ENCODE measurements at places on chromosomes 6 and 20. TPM values are rescaled to one million over a fixed set of nuclear protein-coding genes. Genes with fewer than 3 reads are reported as not detected.

The LEMD2 gene
- total RNA-seq: 93.8 TPM

The ARHGAP18 gene
- 3.9 TPM for total RNA-seq

The TMEM74B gene
- total RNA-seq: 1.5 TPM

GRCh38 chr6:136763716-136764516, 28.4 kb downstream of the MAP3K5 start:
- DNase-seq: no peak

DNA sequence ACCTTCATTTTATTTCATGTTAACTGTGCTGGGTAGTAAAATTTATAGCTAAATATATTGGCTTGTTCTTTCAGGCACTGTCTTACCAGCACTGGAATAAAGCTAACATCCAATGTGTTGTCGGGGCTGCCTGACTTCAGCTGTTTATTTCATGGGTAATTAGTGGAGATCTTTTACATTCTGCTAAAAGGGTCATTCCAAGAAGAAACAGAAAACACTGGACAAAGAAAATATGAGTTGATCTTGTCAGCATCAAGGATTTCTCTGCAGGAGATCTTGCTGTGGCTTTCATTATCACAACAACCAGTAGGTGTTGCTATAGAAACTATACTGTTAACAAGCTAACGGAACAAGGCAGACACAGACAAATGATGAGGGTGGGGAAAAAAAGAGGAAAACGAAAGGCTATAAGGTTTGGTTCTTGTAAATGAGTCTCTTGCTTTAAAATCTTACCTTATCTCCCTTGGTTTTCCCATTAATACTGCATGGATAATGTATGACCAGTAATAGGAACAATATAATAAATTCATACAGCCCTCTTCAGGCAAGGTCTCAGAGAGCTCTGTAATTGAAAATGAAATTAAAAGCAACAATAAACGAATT, 206.8 kb downstream of the SIM1 start:
- no peak for DNase-seq

DNA sequence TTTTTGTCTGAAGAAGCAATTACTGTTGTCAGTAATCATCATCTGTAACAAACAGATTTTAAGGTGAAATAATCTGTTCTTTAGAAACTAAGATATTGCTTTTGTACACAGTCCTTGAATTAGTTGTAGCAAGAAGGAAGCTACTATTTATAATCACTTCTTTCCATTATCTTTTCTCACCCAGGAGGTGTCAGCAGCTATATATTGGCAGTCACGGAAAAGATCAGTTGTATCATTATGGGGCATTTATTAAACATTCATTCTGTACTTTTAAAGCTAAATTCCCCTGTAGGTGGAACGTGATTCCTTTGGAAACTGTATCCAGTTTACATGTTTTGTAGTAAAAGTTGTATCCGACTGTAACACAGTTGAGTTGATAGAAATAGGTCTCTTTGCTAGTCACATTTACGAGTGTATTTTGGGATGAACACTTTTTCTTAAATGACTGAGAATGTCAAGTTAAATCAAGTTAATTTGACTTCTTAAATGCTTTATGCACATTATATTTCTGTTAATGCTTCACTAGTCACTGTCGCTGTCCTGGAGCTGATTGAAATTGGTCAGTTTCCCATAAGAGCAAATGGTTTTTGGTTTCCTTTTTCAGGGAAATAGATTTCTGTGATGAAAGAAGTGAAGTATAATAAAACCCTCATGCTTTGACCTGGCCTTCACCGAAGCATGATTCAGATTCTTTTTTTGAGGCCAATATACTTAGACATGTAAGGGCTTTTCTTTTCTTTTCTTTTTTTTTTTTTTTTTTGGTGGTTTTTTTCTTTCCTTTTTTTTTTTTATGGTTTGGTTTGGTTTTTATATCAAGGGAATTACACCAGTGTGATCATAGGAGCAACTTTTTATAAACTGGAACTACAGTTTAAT, 5.1 kb downstream of the QKI start:
- no peak for DNase-seq

DNA sequence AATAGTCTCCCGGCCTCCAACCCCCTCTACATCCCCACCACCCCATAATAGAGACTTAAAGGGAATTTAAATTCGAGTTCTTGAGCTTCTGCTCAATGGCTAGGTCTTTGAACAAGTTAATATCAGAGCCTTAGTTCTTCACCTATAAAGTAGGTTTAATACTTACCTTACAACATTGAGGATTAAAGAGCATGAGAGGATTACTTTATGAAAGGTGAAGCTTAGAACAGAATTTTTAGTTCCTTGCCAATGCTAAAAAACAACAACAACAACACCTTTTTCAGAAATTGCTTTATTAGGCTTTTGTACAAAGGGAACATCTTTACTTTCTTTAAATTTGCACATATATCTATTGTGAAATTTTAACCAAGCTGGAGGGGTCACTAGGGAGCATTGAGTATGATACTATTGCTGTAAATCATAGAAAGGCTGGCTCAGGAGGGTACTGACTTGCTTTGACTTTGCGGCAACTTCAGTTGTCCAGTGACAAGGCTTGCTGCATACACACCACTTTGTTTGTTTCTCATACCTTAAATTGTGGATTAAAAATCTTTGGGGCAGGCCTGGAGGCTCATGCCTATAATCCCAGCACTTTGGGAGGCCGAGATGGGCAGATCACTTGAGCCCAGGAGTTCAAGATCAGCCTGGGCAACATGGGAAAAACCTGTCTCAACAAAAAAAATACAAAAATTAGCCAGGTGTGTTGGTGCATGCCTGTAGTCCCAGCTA, 9.7 kb downstream of the TOP1 start:
- DNase-seq: no peak

Measured in activated T-cell treated with anti-CD3 and anti-CD28 coated beads, Interleukin-2, amount 50 U/mL, for 72 hours (primary cell).